ENCODE measurements at places on chromosomes 2 and 18. TPM values are rescaled to one million over a fixed set of nuclear protein-coding genes. Genes with fewer than 3 reads are reported as not detected.

GRCh38 chr2:52959801-52960200, 807.8 kb upstream of the CHAC2 start:
- DNase-seq: no peak

Gene IL37
- polyA plus RNA-seq: not detected

GRCh38 chr2:219542931-219543595, 546 bp downstream of the CHPF start:
- DNase-seq: peak; percentile 46

GRCh38 chr2:43461453-43462073, 134.3 kb downstream of the THADA start:
- DNase-seq: peak; percentile 51

- DNase-seq: peak; percentile 75
Measured at GRCh38 chr2:5365871-5366461, 326.2 kb upstream of the SOX11 start.

Gene CROCC2
- 0.20 TPM for polyA plus RNA-seq

- DNase-seq: no peak
Measured at GRCh38 chr2:27681841-27682240, 18.2 kb downstream of the SLC4A1AP start.

DNA sequence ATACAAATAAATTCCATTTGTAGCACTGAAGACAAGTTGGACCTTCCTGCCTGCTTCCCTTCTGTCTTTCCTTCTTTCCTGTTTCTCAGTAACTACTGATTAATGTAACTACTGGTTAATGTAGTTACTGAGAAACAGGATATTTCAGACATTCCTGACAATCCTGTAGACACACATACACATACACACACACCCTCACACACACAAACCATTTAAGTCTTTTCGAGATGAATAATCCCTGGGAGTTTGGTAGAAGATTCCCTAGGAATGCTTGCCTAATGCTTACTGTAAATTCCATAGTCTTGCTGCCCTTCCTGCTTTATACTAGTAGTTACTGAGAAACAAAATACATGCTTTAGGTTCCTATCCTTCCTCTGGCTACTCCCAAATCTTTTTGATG, 83.9 kb downstream of the PIK3C3 start:
- DNase-seq: no peak

DNA sequence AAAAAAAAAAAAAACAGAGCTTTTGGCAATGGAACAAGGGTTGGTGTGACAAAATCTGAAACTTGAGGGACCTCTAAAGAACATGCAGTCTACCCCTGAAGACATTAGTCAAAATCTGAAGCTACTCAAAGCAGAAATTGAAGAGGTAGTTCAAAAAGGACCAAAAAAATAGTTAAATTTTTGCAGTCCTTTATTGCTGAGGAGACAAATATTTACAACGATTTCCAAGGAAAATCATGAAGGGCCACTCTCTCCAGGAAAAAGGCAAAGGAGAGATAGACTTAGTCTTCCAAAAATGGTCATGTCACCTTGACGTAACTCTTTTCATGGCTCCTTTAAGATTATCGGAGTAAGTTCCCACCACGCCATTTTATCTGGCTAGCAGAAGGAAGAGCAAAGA, 452.0 kb downstream of the XIRP2 start:
- DNase-seq: no peak

GRCh38 chr2:141162314-141162713, 968.5 kb downstream of the LRP1B start:
- no peak for DNase-seq

DNA sequence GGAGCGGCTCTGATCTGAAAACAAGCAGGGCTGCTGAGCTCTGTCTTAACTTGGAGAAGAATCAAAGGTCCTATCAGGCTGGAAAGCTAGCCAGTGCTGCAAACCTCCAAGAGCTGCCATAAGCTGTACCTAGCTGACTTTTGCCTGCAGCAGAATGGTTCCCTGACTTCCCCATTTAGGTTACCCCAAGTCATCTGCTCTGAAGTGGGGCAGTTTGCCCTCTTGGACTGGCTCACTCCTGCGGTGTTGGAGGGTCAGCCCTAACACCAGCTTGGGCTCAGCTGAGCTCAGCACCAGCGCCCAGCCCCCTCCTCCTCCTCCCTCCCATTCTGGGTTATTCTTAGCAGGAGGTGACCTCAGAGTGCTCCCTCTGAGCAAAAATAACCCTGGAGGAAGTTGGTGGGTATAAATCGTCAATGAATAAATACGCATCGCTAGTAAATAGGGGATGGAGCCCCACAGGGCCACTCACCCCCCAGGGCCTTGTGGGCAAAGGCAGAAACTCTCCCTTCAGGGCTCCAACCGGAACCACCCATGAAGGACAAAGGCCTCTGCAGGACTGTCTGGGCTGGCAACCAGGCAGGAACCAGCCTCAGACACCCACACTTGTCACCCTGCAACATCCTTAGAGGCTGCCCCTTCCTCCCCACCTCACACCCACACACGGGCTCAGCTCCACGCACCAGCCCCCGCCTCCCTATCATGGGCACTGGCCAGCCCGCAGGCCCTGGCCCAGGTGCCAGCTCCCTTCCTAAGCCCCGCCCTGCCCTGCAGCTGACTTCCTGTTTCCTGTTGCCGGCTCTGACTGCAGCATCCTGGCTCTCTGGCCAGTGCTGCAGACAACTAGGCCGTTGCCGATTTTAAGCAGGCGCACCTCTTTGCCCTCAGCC, 46.9 kb downstream of the DNMT3A start:
- DNase-seq: peak; percentile 75

Gene MEIS1
- 8.9 TPM for polyA plus RNA-seq

DNA sequence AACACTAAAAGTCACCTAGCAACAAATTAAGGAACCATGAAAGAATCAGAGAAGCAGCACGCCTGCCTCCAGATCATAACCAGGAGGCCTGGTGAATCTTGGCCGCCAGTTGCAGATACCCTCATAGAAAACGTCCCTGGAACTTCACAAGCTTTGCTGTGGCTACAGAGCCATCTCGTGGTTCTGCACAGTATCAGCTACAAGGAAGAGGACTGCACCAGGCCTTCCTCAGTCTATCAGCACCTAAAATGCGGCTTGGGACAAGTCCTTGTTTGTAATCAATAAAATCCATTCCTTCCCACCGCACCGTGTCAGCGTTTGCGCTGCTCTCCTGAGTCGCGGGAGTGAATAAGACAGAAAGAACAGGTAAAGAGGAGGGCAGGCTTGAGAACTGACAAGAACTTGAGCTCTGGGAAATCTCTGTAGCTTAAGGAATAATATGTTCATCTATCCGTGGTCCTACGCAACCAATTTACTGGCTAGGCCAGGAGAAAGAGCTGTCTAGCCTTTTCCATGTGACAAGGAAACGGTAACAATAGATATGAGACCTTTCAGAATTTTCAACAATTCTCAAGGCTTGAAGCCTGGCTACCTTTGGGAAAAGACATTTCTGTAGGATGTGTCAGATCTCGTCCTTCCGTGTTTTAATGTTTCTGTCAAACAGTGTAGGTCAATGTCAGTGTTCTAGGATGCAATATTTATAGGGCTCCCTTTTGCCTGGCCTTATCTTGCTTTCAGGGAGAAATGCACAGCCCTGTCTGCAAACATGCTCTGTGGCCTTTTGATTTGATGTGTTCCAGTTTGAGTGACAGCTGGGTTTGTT, 128.5 kb upstream of the RAB12 start:
- DNase-seq: peak; percentile 82

DNA sequence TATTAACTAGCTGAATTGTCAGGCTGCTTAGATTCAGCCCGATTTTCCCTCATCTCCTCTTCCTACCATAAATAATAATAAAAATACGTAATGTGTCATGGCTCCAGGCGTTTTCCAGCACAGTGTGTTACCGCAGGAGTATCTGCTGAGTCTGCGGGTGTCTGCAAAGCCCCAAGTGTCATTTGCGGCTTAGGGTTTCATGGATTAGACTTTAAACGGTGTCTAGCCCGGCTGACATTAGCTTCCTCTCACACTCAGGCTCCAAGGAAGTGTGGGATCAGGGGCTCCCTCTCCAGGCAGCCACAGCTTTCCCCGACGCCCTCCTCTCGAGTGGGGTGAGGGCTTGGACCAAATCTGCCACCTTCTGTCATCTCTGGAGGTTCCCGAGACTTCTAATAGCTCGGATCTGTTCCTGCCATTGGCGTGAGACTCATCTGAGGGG, 14.1 kb upstream of the HOXD1 start:
- DNase-seq: no peak

- DNase-seq: no peak
Measured at GRCh38 chr18:13758622-13759021, 32.1 kb downstream of the RNMT start.

GRCh38 chr2:71008342-71008741, 13.7 kb upstream of the TEX261 start:
- DNase-seq: no peak

Gene CLIP4
- 12.2 TPM for polyA plus RNA-seq

Gene NGEF
- polyA plus RNA-seq: 2.1 TPM

DNA sequence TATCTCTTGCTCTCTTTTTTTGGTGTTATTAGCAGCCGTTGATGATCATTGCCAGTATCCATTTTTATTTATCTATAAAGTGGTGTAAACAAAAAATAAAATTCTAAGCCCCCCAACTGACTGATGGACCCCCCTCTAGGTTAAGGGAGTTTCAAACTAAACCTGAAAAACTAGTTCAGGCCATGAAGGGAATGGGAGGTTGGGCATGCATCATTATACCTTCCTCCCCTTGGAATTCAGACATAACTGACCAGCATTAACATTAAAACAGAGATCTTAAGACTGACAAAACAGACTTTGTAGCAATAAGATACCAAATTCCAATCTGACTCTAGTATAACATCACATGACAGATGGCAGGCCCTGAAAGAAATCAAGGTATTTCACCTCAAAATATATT, 20.2 kb downstream of the RALBP1 start:
- no peak for DNase-seq

- DNase-seq: peak; percentile 64
Measured at GRCh38 chr2:145110668-145111356, 590.9 kb upstream of the ZEB2 start.

Gene MAP3K20
- polyA plus RNA-seq: 93.7 TPM
